ENCODE measurements at places on chromosomes 5 and 9. TPM values are rescaled to one million over a fixed set of nuclear protein-coding genes. Genes with fewer than 3 reads are reported as not detected.

The PDE6A gene
- 0.15 TPM for total RNA-seq

The TEX48 gene
- total RNA-seq: not detected

The HAPLN1 gene
- not detected for total RNA-seq

The ADAMTS12 gene
- total RNA-seq: 9.1 TPM

The PROB1 gene
- total RNA-seq: 0.36 TPM

The IRX4 gene
- total RNA-seq: 0.23 TPM

The PCDHB4 gene
- 0.03 TPM for total RNA-seq

The COL5A1 gene
- total RNA-seq: 37.9 TPM

The ACSL6 gene
- total RNA-seq: not detected

The ERAP2 gene
- total RNA-seq: 1.2 TPM

The TMEM252 gene
- total RNA-seq: not detected

The NR2F1-AS1 gene
- total RNA-seq: 3.8 TPM

The ORM2 gene
- not detected for total RNA-seq

The HSPA4 gene
- total RNA-seq: 136 TPM

The ABLIM3 gene
- total RNA-seq: 5.7 TPM
